ENCODE measurements at places on chromosomes 7 and 10.

GRCh38 chr10:110411047-110411410, 86.7 kb upstream of the DUSP5 start:
- DNase-seq, result peak; percentile 88

DNA sequence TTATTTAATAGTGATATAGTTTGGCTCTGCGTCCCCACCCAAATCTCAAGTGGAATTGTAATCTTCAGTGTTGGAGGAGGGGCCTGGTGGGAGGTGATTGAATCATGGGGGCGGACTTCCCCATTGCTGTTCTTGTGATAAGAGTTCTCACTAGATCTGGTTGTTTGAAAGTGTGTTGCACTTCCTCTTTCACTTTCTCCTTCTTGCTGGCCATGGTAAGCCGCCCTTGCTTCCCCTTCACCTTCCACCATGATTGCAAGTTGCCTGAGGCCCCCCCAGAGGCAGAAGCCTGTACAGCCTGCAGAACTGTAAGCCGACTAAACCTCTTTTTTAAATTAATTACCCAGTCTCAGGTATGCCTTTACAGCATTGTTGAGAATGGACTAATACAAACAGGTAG, 101.4 kb downstream of the MTPAP start:
- no peak for DNase-seq

DNA sequence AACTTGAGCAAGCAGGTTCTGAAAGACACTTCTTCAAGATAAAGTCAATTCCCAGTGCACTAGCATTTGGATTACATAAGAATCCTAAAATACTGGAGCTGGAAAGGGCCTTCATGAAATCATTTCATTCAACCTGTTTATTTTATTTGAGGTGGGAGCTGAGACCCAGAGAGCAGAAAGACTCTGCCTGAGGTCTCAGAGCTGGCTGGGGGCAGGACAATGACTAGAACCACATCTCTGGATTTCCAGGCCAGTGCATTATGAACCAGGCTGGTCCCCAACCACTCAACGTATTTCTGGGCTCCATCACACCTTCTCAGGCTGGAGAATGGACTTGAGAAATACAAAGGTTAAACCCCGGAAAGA, 8.4 kb downstream of the ANXA11 start:
- no peak for DNase-seq

GRCh38 chr7:50199824-50200223, 104.7 kb upstream of the IKZF1 start:
- DNase-seq, result no peak

DNA sequence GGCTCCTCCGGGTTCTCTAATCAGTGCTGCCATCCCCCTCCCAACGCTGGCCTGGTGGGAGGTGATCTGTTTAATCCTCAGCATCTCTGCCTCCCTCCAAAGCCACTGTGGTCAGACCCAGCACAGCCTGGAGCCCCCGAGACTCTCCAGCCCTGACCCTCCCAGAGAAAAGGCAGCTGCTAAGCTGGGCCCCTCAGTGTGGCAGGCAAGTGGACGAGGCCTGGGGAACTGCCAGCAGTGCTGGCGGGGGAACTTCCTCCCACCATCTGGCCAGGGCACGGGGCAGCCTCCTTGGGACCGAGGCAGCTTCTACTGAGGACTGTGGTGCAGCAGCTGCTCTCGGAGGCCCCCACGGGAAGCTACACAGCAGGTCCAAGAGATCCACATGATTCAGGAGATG, 51.1 kb downstream of the DPYSL4 start:
- DNase-seq, result no peak

- peak; percentile 52 for DNase-seq
Observed at GRCh38 chr10:23516530-23516929, 77.7 kb downstream of the OTUD1 start.

GRCh38 chr7:49479936-49480544, 293.4 kb upstream of the VWC2 start:
- DNase-seq, result no peak

- peak; percentile 79 for DNase-seq
Observed at GRCh38 chr10:63819753-63820329, 298.6 kb downstream of the REEP3 start.

DNA sequence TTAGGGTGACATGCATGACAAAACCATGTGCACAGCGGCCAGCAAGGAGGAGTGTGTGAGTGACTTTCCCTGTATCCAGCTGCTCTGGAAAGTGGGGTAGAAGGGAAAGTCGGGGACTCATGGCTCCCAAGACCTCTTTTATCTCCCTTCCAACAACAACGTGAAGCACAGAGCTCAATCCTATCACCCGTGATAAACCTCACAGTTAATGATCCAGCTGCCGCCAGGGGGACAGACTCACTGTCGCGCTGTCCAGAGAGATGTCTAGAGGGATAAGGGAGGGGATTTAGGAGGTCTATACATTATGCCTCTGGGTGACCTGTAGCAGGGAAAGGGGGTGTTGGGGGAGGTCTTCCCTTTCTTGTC, 84.0 kb upstream of the SMNDC1 start:
- no peak for DNase-seq

DNA sequence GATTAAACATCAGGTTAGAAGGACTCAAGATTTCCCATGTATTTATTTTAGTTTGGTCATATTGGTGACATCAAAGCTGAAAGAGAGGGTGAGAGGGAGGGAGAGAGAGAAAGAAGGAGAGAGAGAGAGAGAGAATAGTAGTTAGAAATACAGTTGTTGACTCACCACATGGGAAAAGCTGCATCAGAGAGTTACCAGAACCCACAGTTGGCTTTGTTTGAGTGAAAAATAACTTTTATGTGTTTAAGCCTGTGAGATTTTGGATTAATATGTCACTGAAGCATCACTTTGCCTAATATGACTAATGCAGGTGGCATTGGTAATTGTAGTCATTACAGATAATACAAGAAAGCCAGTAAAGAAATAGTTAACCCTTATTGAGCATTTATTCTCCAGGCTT, 303.9 kb downstream of the REEP3 start:
- peak; percentile 43 for DNase-seq

GRCh38 chr10:100482181-100482833, 19.5 kb downstream of the WNT8B start:
- DNase-seq, result peak; percentile 77

GRCh38 chr10:43076876-43077420, at the start of gene RET:
Gene RET, plus strand, starts transcription at chr10:43077069. Its CDS starts 190 bp downstream, at chr10:43077259.
- peak; percentile 24 for DNase-seq

- DNase-seq, result peak; percentile 50
Observed at GRCh38 chr10:90087197-90088023, 386.0 kb downstream of the KIF20B start.

- no peak for DNase-seq
Observed at GRCh38 chr7:158109364-158110033, 478.1 kb downstream of the PTPRN2 start.

- no peak for DNase-seq
Observed at GRCh38 chr7:38903057-38903456, 5.9 kb downstream of the VPS41 start.

GRCh38 chr7:573933-574381, 54.3 kb upstream of the PDGFA start:
- no peak for DNase-seq

- no peak for DNase-seq
Observed at GRCh38 chr10:87654212-87654611, 5.5 kb upstream of the PAPSS2 start.

GRCh38 chr7:104981672-104982037, 32.4 kb upstream of the KMT2E start:
- no peak for DNase-seq

DNA sequence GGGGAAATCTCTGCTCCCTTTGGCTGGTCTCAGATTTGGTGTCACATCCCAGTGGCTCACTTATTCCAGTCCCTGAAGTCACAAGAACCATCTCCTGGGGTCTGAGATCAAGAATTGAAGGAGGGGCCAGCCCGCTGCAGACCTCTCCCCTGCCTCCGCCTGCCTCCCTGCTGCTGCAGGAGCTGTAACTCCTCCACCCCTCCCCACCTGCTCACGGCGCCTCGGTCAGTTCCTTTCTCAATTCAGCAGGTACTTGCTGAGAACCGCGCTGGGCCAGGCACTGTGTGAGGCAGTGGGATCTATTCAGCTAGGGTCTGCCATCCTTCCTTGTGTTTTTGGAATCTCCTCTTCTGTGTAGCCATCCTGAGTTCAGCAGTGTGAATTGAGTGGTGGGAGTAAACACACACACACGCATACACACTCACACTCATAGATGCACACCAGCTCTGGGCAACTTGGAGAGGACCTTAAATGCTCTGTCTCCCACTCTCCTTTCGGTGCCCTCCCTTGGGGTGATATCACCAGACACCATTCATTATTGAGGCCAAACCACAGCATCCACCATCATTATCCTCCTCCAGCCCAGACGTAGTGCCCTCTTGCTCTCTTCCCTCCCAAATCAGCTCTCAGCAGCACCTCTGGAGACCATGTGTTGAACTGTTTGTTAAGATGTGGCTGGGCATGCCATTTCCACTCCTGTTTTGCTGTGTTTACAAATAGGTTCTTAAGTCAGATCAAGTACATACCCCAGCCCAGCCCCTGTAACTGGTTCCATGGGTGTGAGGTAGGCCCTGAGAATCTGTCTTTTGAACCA, 22.0 kb upstream of the ANKRD2 start:
- DNase-seq, result no peak

DNA sequence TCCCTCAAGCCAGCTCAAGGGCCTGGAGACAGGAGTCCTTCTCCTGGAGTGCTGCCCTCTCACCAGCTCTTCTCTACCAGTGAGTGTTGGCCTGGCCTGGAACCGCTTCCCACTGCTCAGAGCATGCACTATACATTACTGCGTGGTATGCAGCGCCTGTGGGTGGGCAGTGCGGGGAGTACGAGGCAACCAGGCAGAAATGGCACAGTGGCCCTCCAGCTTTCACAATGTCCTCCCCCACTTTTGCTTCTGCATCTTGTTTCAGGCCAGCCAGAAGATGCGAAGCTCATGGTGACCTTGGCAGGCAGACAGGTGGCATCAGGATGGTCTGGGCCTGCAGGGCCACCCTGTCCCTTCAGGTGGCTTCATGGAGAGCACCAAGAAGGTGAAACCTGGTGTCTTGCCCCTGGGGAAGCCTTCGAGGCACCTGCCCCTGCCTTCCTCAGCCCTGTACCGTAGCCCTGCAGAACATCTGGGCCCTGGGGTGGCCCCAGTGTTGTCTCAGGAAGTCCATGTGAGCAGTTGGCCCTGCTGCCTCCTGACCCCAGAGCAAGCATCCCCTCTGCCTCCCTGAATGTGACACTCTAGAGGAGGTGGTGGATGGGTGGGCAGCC, 35.8 kb downstream of the RASGEF1A start:
- DNase-seq, result no peak

DNA sequence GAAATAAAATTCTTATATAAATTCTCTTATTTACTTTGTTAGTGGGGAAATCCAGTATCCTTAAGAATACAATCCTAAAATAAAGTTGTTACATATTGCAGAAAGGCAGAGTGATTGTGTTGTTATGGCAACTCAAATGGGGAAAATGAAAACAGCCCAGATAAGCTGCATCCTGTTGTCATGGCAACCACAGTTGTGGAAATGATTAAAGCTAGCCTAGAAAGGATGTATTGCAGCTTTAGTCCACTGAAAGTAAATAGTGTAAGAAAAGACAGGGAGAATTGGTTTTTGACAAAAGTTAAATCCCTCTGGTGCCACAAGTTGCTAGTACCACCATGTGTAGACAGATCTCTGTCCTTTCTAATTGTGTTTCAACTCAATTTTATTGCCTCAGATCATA, 43.2 kb downstream of the BTRC start:
- DNase-seq, result peak; percentile 61

- no peak for DNase-seq
Observed at GRCh38 chr10:1434202-1434601, 303.1 kb downstream of the ADARB2 start.

DNA sequence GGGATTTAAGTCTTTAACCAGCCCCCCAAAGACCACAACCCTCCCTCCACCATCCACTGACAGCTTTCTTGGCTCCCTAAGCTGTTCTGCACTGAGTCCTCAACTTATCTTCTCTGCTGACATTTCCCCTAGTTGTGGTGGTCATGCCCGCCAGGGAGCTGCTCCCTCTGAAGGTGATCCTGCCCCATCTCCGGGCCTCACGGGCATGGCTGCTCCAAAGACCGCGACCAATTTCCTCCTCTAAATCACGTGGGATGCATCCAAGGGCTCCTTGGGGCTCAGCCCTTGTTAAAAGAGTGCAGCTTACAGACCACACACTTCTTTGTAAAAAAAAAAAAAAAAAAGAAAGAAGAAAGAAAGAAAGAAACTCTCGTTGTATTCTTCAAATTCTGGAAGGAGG, 27.1 kb upstream of the KLF6 start:
- DNase-seq, result no peak

DNA sequence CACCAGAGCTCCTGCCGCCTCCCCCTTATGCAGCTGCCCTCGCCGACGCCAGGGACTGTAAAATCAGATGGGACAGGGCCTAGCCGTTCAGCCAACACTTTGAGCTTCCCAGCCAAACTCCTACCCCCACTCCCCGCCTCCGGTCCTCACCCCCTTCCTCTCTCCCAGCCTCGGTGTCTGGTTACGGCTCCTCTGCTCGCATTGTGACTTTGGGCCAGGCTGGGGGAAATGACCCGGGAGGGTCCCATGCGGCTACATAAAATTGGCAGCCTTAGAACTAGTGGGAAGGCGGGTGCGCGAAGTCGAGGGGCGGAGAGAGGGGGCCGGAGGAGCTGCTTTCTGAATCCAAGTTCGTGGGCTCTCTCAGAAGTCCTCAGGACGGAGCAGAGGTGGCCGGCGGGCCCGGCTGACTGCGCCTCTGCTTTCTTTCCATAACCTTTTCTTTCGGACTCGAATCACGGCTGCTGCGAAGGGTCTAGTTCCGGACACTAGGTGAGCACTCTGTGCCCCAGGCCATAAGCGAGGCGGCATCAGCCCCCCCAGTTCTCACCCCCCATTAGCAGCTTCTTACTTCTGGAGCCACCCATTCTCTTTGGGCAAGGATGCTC, at the start of gene KAZALD1:
Gene KAZALD1, plus strand, starts transcription at position 366 of the 608 bp plus-strand sequence. CDS start 604 bp downstream, outside the sequence.
- peak; percentile 69 for DNase-seq

GRCh38 chr10:43392748-43393147, 16.2 kb downstream of the HNRNPF start:
- DNase-seq, result no peak

GRCh38 chr7:1246871-1247526, 14.3 kb downstream of the UNCX start:
- no peak for DNase-seq

GRCh38 chr10:52551046-52551445, 221.5 kb downstream of the MBL2 start:
- DNase-seq, result no peak

- DNase-seq, result no peak
Observed at GRCh38 chr10:75028748-75029147, 82.7 kb upstream of the SAMD8 start.
